ENCODE measurements at places on chromosomes 12 and 14. TPM values are rescaled to one million over a fixed set of nuclear protein-coding genes. Genes with fewer than 3 reads are reported as not detected.
A peak's percentile ranks its signal among the peaks of the same experiment; 100 is the strongest.

NANOG gene
- total RNA-seq: not detected

GRCh38 chr14:81963846-81964245 lies 430.2 kb upstream of the SEL1L start:
- no peaks in the 10 kb centered on the region for H3K36me3 ChIP-seq
- H3K27ac ChIP-seq: no peak overlapping the region
- H3K4me1 ChIP-seq: no peaks in the 10 kb centered on the region

DNA sequence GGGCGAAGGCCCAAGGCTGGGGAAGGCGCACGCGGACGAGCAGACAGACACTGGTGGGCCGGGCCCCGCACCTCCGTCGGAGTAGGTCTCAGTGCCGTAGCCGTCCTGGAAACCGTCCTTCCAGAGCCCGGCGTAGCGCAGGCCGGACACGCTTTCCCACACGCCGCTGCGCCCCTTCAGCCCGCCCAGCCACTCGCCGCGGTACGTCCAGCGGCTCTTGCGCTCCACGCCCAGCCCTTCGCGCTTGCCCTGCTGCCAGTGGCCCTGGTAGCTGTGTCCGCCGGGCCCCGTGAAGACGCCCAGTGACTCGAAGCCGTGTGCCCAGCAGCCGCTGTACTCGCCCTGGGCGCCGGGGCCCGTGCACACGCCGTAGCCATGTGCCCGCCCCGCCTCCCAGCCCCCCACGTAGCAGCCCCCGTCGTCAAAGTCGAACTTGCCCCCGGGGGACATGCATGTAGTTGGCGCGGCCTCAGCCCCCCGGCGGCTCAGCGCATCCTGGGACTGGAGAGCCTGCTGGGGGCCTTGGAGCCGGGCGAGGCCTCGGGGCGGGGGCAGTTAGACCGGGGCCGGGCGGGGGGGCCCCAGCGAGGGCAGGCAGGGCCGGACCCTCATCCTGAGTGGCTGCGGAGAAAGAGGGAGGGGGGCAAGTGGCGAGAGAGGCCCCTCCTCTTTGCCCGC lies 1.4 kb downstream of the JPH4 start:
- peak overlapping the region; percentile 6 for H3K4me3 ChIP-seq
- H3K36me3 ChIP-seq: no peaks in the 10 kb centered on the region
- no peak for DNase-seq
- no peak overlapping the region for H3K27ac ChIP-seq
- peaks cover 38% of the 10 kb centered on the region for H3K27me3 ChIP-seq
- H3K4me1 ChIP-seq: peaks cover 24% of the 10 kb centered on the region

DNA sequence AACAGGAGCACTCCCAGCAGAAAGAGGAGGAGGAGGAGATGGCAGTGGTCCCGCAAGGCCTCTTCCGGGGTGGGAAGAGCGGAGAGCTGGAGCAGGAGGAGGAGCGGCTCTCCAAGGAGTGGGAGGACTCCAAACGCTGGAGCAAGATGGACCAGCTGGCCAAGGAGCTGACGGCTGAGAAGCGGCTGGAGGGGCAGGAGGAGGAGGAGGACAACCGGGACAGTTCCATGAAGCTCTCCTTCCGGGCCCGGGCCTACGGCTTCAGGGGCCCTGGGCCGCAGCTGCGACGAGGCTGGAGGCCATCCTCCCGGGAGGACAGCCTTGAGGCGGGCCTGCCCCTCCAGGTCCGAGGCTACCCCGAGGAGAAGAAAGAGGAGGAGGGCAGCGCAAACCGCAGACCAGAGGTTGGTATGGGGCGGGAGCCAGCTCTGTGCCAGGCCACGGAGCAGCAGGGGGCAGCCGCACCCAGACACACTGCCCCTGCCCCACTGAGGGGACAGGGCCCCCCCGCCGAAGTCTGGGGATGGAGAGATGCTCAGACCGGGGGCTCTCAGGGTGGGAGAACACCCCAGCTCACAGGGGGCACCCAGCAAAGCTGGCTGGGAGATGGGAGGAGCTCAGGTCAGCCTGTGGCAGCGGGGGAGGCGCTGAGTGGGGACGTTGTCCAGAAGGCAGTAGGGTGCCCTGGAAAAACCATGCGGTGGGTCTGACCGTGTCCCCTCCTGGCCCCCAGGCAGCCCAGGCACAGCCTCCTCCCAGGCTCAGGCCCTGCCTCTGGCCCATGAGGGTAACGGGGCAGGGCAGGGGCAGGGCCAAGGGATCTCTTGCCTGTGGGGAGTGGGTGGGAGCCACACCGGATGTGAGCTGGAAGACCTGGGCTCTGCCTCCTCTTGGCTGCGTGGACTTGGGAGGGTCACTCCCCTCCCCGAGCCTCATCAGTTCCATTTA lies 9.8 kb downstream of the CHGA start:
- H3K27me3 ChIP-seq: no peaks in the 10 kb centered on the region
- no peak overlapping the region for H3K4me3 ChIP-seq
- H3K36me3 ChIP-seq: peaks cover 11% of the 10 kb centered on the region
- no peak for DNase-seq
- no peaks in the 10 kb centered on the region for H3K4me1 ChIP-seq

- no peak overlapping the region for H3K4me3 ChIP-seq
- no peaks in the 10 kb centered on the region for H3K4me1 ChIP-seq
- no peak for DNase-seq
- no peak overlapping the region for H3K27ac ChIP-seq
- no peaks in the 10 kb centered on the region for H3K36me3 ChIP-seq
Measured at GRCh38 chr14:77869340-77869739, 69.4 kb downstream of the ADCK1 start.

DNA sequence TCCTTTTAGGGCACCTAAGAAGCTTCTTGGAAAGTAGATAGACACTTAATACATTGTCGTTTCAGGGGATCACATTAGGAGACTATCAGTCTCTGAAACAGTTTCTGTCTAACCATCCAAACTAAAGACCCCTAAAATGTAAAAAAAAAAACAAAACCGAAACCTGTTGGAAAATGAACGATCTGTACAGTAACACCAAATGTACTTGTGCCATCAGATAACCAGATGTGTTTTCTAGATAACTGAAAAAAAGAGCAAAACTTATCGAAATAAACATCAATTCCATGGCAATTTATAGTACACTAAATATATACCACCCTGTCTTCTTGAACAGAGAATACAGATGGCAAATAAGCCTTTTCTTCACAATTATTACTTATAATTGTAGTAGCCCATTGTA lies 2.1 kb downstream of the LDHB start:
- peaks cover 25% of the 10 kb centered on the region for H3K4me1 ChIP-seq
- H3K4me3 ChIP-seq: peak overlapping the region; percentile 83
- no peak for DNase-seq
- peak overlapping the region; percentile 96 for H3K27ac ChIP-seq
- peaks cover 34% of the 10 kb centered on the region for H3K36me3 ChIP-seq

GRCh38 chr14:77882098-77882497 lies 82.2 kb downstream of the ADCK1 start:
- H3K27me3 ChIP-seq: no peaks in the 10 kb centered on the region
- no peak for DNase-seq
- H3K4me3 ChIP-seq: no peak overlapping the region
- peaks cover 43% of the 10 kb centered on the region for H3K4me1 ChIP-seq

GRCh38 chr12:118312578-118312977 lies 60.1 kb downstream of the TAOK3 start:
- no peaks in the 10 kb centered on the region for H3K36me3 ChIP-seq
- H3K27me3 ChIP-seq: no peaks in the 10 kb centered on the region
- no peak for DNase-seq
- no peak overlapping the region for H3K4me3 ChIP-seq

DNA sequence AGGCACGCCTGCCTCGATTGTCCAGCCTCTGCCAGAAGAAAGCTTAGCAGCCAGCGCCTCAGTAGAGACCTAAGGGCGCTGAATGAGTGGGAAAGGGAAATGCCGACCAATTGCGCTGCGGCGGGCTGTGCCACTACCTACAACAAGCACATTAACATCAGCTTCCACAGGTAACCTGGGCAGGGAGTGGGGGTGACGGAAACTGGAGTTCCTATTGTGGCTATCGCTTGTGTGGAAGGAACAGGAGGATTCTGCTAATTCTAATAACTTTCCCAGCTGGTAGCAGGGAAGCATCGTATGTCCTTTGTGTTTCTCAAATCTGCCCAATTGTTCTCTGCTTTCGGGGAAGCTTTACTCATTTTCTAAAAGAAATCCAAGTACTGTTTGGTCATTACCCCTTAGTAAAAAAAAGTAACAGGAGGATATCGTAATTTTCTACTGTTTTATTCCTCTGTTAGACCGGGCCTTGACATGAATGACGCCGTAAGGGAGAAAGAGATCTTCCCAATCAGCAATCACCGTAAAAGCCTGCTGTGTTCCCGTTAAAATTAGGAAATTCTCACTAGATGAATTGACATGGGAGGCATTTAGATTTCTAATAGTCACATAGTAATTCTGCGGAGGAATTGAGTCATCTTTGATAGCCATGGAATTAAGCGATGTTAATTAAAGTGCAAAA lies 449 bp downstream of the THAP2 start:
- no peak for DNase-seq
- H3K36me3 ChIP-seq: peaks cover 6% of the 10 kb centered on the region
- peak overlapping the region; percentile 85 for H3K4me3 ChIP-seq
- no peaks in the 10 kb centered on the region for H3K27me3 ChIP-seq
- no peaks in the 10 kb centered on the region for H3K4me1 ChIP-seq

TSPAN19 gene
- total RNA-seq: not detected

GRCh38 chr12:45034861-45035265 lies 16.0 kb downstream of the DBX2 start:
- no peaks in the 10 kb centered on the region for H3K27me3 ChIP-seq
- DNase-seq: no peak
- H3K4me3 ChIP-seq: no peak overlapping the region
- H3K27ac ChIP-seq: no peak overlapping the region
- no peaks in the 10 kb centered on the region for H3K4me1 ChIP-seq

- H3K4me3 ChIP-seq: peak overlapping the region; percentile 83
- DNase-seq: peak; percentile 63
- no peaks in the 10 kb centered on the region for H3K4me1 ChIP-seq
- no peaks in the 10 kb centered on the region for H3K36me3 ChIP-seq
- no peaks in the 10 kb centered on the region for H3K27me3 ChIP-seq
Measured at GRCh38 chr12:100199347-100200149, 1.1 kb upstream of the ACTR6 start.
